Lung microvascular endothelial cell (primary cell): ENCODE measurements at places on chromosomes 1 and 21. TPM values are rescaled to one million over a fixed set of nuclear protein-coding genes. Genes with fewer than 3 reads are reported as not detected.

Gene KRTAP10-4
- total RNA-seq: not detected in 2 replicates

Gene PRELP
- total RNA-seq: not detected in 2 replicates

GRCh38 chr1:6026095-6026809 is 19.4 kb upstream of the KCNAB2 start:
- peak; percentile 16 for DNase-seq

DNA sequence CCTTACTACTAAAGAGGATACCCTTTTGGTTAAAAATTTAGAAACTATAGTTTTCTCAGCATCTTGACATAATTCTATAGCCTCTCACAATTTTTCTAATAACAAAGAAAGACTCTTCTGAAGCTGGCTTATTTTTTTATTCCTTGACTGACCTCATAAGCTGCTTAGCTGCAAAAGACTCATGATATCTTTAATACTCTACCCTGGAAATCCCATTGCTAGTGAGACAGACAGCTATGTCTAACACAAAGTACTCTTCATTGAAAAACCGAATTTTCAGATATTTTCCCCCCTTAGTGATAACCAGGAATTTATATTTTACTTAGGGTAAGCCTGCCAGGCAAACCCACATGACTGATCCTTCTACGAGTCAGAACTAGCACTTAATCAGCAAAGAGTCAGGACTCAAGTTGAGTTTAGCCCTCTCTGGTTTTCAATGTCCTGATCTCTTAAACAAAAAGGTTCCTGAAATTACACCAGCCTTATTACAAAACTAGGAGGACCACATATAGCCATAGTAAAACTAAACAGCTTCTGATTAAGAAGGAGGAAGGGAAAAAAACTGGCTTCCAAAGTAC is 56.9 kb downstream of the ENAH start:
- DNase-seq: no peak

- DNase-seq: peak; percentile 95
Observed at GRCh38 chr21:32463889-32464300, 51.4 kb downstream of the EVA1C start.

- peak; percentile 58 for DNase-seq
Observed at GRCh38 chr1:150548632-150549495, at the start of gene ADAMTSL4. Gene ADAMTSL4 (plus strand): TSS chr1:150549408. CDS start chr1:150552289, 2,881 bp downstream.

GRCh38 chr1:33334081-33334552 is 13.2 kb upstream of the A3GALT2 start:
- peak; percentile 35 for DNase-seq

- no peak for DNase-seq
Observed at GRCh38 chr1:59263111-59263510, 33.8 kb upstream of the FGGY start.
